Stimulated activated CD4-positive, alpha-beta T cell treated with anti-CD3 and anti-CD28 coated beads, TNF-alpha, amount 100 ng/mL, for 4 hours (primary cell): ENCODE measurements at places on chromosomes 3 and 15.

GRCh38 chr3:14874784-14875183 lies 56.0 kb downstream of the FGD5 start:
- no peak for DNase-seq

- DNase-seq, result no peak
Observed at GRCh38 chr15:65115086-65115485, at the start of gene UBAP1L. Gene UBAP1L (minus strand): TSS chr15:65115200. CDS start chr15:65106215, 8,985 bp downstream.

GRCh38 chr3:72924055-72924454 lies 36.2 kb downstream of the GXYLT2 start:
- DNase-seq, result no peak

GRCh38 chr15:59245559-59245958 lies 38.9 kb downstream of the LDHAL6B start:
- DNase-seq, result no peak
